Right forelimb (tissue), 1 donor: ENCODE measurements at places on chromosomes 1 and 21.

- DNase-seq, result no peak
These were observed 7.7 kb downstream of the TLR5 start for GRCh38 chr1:223135176-223135942.

DNA sequence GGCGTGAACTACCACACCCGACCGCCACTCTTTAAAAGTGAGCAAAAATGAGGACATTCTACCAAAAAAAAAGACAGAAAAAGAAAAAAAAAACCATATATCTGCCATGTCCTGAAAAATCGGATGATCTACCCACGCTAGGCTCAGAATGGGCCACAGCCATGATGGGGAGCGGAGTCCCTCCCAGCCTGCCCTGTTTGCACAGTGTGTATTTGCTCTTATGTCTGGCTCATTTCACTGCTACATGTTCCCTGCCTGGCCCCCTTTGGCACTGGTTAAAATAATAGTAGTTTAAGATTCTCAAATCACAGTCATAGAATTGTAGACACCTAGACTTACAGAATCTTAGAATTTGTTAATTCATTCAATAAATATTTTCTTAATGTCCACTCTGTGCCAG lies 121.9 kb downstream of the PTPRU start:
- DNase-seq, result no peak

GRCh38 chr1:89607586-89608318 lies 25.2 kb upstream of the LRRC8C start:
- no peak for DNase-seq

DNA sequence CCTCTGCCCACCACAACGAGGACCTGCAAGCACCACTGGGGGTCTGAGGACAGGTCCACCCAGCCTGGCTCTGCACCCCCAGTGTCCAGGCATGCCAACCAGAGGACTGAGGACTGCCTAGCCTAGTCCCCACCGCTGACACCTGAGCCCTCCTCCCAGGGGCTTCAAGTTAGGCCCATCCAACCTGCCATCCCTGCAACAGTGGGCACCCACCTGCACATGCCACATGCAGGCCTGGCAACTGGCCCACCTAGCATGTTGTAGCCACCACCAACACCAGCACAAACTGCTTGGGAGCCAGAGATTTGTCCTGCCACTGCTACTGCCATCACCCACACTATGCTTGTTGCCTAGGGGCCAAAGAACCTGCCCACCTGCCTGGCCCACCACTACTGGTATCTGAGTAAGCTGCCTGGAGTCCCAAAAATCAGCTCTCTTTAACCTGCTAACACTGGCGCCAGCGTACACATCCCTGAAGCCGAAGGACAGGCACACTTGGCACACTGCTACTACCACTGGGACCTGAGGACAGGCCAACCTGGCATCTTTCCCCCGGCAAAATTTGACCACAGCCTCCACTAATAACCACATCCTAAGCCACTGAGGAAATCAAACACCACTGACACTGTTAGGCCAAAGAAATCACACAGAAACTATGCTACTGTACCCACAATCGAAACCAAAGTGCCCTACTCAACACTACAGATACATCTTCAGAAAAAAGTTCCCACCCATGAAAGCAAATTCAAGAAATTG lies 61.5 kb downstream of the PSMG1 start:
- peak; percentile 22 for DNase-seq

DNA sequence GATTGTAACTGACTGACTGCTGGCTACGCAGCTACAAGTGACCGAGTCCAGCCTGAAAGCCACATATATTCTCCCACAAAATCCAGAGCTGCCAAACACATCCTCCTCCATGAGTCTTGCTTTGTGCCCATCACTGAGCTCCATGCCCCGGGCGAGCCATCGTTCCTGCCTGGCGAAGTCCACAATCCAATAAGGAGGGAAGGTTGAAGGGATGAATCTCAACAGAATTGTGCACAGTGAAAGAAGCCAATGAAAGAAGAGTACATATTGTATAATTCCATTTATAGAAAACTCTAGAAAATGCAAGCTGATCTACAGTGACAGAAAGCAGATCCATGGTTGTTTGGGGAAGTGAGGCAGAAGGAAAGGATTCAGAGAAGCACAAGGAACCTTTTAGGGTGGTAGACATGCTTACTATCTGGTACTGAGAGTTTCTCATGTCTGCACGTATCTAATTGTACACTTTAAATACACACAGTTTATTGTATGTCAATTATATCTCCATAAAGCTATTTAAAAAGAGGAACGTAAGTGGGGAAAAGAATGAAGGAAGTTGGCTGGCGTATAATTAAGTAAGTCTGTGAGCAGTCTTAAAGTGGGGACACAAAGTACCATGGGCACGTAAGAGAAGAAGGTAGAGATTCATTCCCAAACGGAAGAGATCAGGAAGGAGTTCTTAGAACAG lies 115.9 kb upstream of the JUN start:
- no peak for DNase-seq

- no peak for DNase-seq
These were observed 184.1 kb downstream of the PSMG1 start for GRCh38 chr21:38999161-38999560.
